Stimulated activated CD4-positive, alpha-beta T cell treated with anti-CD3 and anti-CD28 coated beads, Interleukin-4, amount 100 ng/mL, for 1 hour (primary cell): ENCODE measurements at places on chromosomes 2 and 18.
A peak's percentile ranks its signal among the peaks of the same experiment; 100 is the strongest.

- no peak for DNase-seq
Observed at GRCh38 chr2:179057737-179058136, 7.8 kb upstream of the CCDC141 start.

GRCh38 chr2:217851191-217852020, 151.4 kb downstream of the TNS1 start:
- no peak for DNase-seq

GRCh38 chr2:200380833-200381542, 74.5 kb downstream of the SPATS2L start:
- DNase-seq: no peak

DNA sequence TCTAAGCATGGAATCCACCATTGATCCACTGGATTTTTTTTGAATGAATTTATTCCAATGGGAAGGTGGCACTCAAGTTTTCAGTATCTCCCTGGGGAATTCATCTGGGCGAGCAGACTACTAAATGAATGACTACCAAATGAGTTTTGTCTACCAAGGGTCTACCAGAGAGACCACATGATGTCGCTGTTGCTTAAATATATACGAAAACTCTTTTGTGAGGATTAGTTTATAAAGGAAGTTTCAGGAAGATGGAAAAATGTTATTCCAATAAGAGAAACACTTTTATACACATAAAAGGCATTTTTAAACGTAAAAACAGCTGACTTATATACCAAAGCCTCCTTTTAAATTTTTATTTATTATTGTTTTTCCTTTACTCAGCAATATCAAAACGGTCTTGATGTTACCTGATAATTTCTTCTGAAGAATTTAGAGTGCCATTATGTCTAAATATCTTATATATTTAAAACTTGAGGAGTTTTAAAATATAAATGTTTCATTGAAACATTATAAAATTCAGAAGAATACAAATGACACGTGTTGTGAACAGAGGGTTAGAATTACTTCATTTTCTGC, 139.7 kb downstream of the HRH4 start:
- no peak for DNase-seq

DNA sequence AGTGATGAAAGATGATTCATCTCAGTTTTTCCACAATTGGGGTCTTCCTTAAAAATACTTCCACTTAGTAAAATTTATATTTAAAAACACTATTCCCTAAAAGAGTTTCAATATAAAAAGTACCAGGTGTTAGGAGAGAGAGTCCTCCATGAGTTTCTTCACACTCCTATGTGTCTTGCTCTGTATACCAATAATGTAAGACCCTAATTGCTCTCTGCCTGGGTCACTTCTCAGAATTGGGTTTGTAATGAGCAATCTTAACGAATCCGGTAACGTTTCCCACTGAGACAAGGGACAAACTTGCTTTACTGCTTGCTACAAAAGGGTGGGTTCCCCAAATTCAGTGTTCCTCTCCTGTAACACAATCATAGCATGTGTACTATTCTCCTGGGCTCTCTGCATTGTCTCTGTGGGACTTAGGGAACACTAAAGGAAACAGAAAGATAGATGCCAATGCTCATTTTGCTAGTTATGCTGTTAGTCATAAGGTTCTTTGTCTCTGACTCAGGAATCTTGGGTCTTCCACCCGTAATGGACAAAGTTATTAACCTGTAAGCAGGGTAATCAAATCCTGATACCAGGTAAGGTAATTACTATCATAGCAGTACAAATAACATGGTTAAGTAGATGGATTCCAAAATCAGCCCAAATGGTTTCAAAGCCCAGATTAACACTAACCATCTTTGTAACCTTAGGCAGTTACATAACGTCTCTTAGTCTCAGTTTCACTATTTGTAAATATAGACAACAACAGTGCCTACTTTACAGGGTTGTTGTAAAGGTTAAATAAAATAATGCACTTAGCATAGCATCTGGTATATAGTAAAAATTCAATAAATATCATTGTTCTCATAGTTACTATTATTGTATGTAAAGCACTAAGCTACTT, 46.3 kb downstream of the ITSN2 start:
- DNase-seq: no peak

DNA sequence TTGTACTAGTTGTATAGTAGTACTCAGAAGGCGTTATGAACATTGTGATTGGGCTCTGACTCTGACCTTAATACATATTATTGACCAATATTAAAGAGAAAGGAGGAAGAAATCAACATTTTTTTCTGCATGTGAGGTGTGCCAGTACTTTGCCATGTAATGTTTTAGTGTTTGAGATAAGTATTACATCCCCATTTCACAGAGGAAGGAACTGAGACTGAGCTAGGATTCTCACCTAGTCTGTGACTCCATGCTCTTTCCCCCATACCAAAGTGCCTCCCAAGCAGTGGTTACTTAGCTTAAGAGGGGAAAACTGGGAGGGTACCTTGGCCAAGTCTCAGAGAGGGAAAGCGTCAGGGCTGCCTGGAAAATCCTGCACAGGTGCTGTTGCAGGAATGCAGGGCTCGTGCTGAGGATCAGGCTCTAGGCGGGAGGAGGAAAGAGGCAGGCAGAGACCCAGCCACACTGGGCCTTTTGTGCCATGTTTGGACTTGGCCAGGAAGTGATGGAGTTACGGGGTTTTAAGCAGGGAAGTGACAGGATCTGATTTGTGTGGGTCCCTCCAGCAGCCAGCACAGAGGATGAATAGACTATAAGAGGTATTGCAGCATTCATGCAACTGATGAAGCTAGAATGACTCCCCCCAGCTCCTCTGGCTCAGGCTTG, 1.7 kb downstream of the PNKD start:
- DNase-seq: no peak

DNA sequence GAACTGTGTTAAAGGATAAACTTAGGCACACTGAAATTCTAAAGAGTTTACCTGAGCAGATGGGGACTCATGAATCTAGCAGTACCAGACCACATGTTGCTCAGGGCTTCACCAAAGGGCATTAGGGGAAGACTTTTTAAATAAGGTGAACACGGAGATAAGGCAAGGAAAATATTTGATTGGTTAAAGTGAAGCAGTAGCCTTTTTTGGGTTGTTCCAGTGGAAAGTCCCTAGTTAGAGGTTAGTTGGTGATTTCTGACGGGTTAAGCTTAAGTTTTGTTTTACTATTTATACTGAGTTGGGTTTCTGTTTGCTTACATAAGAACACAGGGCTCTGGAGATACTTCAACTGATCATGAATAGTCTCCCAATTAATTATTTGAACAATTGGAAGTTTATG, 722.5 kb downstream of the SOCS6 start:
- no peak for DNase-seq

- no peak for DNase-seq
Observed at GRCh38 chr2:96903815-96904214, 33.9 kb upstream of the SEMA4C start.

DNA sequence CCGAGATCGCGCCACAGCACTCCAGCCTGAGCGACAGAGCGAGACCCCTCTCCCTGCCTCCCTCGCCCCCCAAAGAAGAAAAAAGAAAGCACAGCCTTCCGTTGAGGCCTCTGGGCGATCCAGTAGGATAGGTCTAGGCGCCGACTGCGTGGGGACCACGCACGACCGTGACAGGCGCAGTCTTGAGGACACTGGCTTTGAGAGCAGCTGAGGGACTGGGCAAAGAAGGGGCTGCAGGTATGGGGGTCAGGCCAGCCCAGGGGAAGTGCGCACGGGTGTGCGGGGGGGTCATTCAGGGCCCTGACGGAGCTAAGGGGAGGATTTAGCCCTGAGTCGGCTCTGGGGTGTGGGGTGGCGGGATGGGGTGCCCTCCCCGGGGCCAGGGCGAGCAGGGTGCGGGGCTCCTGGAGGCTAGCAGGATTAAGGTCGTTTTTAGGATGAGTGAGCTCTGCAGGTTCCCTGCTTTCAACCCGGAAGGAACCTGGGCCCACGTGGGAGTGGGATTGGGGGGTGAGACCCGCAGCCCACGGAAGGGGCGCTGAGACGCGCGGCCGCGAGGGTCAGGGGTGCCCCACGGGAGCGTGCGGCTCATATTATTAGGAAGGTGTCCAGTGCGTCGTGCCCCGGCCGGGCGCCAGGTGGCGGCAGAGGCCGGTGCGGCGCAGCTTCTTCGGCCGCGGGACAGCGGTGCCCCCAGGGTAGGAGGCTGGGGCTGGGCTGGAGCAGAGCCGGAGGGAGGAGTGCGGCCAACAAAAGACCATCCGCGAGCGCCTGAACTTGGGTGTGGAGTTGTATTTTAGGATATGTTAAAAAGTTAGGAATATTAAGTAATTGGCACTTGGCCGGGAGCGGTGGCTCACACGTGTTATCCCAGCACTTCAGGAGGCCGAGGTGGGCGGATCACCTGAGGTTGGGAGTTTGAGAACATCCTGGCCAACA, 20.5 kb upstream of the ZNF236 start:
- peak; percentile 50 for DNase-seq

DNA sequence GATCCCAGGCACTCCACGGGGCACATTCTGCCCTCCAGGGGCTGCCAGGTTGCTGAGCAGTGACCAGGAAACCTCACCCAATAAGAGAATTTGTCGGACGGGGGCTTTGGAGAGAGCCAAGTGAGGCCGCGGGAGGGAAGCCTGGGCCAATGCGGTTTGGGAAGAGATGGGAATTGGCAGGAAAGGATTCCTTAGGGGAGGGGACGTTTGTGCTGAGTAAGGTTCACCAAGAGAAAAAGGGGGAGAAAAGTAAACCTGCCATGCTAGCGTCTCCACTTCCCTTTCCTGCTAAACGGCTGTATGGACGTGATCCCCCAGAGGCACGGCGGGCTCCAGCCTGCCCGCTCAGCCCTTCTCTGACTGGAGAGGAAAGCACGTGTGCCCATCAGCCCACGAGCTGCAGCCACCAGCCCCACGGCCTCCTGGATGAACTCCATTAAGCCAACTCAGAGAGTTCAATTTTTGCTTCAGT, 194.4 kb upstream of the ID2 start:
- DNase-seq: no peak

DNA sequence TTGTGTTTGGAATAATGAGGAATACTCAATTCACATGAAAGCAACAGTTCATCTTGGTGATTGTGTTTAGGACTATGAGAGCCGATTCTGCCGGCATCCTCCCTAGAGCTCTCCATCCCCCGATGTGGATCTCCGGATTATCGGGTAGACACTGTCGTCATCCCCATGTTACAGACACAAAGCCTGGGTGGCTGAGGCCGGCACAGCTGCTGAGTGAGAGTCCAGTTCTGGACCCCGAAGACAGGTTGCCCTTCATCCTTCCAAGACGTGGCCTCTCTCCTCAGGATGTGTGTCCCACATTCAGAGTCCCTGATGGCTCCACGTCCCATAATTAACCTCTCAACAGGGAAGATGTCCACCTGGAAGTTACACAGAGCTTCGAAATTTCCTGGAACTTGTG, 129.3 kb downstream of the HDAC4 start:
- no peak for DNase-seq

DNA sequence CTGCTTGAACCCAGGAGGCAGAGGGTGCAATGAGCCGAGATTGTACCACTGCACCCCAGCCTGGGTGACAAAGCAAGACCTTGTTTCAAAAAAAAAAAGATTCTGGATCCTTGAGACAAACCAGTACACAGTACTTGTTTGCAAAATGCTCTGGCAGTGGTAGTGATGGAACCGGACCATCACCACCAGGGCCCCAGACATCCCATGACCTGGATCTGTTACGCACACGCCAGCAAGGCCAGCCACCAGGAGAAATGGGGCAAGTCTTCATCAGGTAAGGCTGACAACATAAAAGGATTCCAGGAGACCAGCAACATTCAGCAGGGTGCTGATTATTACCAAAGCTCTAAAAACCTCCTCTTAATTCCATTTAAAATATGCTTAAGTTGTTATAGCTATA, 35.5 kb downstream of the TBC1D8 start:
- DNase-seq: no peak

- no peak for DNase-seq
Observed at GRCh38 chr2:234699456-234699855, 202.6 kb upstream of the ARL4C start.

- DNase-seq: no peak
Observed at GRCh38 chr2:183543222-183543621, 419.0 kb downstream of the NUP35 start.

GRCh38 chr2:205763708-205764211, 81.5 kb downstream of the NRP2 start:
- no peak for DNase-seq

DNA sequence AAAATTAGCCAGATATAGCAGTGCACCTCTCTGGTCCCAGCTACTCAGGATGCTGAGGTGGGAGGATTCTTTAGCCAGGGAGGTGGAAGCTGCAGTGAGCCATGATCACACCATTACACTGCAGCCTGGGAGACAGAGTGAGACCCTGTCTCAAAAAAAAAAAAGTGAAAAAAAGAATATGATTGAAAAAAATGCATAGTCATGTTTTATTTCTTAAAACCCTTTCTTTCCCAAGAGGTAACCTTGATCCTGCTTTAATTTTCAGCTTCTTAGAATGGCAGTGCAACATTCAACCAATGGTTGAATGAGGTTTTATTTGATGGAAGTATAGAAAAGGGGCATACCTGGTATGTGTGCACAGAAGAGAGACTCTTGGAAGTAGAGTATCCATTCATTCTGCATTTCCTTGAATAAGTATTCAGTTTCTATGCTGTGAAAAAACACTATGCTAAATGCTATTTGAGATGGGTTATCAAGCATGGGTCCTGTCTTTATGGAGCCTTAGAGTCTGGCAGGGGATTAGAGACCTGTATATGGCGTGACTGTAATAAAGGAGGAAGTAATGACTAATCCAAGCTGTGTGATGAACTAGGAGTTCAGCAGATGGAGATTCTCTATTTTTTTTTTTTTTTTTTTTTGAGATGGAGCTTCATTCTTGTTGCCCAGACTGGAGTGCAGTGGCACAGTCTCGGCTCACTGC, 146.3 kb downstream of the WDSUB1 start:
- no peak for DNase-seq

DNA sequence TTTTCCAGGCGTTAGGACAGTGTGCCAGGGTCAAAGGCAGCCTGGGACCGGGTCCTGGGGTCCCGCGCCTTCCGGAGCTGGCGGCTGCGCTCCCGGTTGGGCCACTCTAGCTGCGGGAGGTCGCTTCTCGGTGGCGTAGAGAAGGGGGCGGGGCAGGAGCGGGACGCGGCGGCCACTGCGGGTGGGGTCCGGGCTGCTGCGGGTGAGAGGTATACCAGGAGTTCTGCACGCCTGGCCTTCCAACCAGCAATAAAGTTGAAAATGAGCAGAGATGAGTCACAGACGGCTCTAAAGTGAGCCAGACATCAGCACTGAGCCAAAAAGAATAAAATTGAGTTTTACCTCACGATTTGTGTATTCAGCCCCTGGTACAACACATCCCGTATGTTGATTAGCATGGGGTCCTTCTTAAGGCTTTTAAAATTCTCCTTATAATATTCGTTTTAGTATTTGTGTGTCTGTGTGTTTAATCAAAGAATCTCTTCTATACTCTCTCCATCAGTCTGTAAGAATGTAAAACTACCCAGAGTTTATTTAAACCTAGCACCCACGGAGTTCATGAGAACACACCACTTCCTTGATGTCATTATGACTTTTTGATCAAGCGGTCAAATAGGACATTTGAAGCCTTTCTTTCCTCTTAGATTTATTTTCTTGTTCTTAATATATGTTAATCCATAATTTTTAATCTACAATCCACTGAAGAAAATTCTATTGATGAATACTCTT, at the start of gene C1GALT1C1L:
C1GALT1C1L (minus strand) TSS at position 108 of the 729 bp plus-strand sequence; CDS start at position 1, 107 bp downstream.
- DNase-seq: peak; percentile 37

GRCh38 chr2:178386986-178387597, 63.9 kb downstream of the PRKRA start:
- DNase-seq: no peak
